ENCODE measurements at places on chromosomes 2 and 18.

GRCh38 chr2:199018826-199019225, 438.9 kb downstream of the SATB2 start:
- no peak for DNase-seq

DNA sequence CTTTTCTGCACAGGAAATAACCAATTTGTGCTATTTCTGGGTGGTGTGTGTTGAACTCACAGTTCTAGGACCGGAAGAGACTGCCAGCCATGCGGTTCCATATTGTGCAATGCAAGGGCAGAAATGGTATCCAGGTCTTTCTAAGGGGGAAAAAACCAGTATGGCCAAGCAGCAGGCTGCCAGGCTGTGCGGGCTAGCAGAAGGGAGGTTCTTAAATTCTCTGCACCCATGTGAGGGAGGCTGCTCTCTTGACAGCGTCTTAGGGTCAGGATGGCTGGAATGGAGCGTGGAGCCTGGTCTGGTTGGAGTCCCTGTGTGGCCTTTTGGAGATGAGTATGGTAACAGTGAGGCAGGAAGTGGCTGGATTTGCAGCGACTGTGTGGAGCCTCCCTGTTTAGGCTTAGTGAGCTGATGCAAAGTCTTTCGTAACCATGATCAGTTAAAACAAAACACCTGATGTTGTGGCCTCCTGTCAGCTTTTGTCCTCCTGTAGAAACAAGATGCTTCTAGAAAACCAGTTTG, 52.6 kb downstream of the NCK2 start:
- no peak for DNase-seq

GRCh38 chr2:10343658-10344057, 41.0 kb downstream of the HPCAL1 start:
- DNase-seq, result no peak

- DNase-seq, result no peak
Measured at GRCh38 chr2:9610781-9611548, 19.8 kb downstream of the YWHAQ start.

GRCh38 chr2:106956416-106956815, 70.4 kb upstream of the ST6GAL2 start:
- DNase-seq, result no peak

GRCh38 chr2:175620106-175620505, 382.0 kb downstream of the LNPK start:
- no peak for DNase-seq

DNA sequence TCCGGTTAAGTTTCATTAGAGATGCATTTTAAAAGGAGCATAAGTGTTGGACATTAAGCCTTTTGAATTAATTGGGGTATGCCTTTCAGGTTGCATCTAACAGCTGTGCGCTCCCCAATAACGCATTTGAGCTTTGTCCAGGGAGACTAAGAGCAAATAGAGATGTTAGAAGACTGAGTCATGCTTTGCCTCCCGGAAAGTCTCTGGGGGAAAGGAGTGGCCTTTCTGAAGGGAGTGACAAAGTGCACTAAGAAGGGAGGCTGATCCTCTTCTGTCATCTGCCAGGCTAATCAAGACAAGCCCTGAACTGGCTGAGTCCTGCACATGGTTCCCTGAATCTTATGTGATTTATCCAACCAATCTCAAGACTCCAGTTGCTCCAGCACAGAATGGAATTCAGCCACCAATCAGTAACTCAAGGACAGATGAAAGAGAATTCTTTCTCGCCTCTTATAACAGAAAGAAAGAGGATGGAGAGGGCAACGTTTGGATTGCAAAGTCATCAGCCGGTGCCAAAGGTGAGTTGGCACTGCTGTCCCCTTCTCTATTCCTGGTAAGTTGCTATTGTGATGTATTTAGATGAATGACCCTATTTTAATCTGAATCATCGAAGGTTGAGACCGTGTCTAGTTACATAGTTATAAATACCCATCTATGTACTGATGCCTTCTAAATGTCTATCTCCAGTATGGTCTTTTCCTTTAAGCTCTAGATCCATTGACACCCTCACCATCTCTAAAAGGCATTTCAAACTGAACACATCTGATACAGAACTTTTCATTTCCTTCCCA, 12.1 kb downstream of the TTL start:
- no peak for DNase-seq

DNA sequence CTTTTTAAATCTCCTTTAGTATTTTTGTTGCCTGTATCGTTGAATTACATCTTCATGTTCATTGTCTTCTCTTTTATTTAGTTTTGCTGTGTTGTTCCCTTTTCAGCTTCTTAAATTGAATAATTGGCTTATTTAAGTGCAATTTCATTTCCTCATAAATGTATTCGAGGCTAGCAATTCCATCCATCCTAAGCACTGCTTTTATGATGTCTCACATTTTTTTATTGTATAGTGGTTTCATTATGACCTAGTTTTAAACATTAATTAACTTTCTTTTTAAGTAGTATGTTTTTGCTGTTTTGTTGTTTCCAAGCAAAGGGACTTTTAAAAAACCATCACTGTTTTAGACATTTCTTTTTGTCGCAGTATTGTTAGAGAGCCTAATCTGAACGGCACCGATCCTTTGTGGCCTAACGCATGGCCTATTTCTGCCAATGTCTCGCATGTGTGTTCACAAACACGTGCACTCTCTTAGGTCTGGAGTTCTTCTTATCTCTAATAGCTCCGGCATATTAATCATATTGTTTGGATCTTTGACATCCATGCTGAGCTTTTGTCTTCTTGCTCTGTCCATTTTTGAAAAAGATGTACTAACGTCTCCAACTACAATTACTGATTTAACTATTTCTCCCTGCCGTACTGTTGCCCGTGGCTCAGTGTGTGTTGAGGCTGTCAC, 59.6 kb upstream of the ZNF516 start:
- DNase-seq, result no peak

DNA sequence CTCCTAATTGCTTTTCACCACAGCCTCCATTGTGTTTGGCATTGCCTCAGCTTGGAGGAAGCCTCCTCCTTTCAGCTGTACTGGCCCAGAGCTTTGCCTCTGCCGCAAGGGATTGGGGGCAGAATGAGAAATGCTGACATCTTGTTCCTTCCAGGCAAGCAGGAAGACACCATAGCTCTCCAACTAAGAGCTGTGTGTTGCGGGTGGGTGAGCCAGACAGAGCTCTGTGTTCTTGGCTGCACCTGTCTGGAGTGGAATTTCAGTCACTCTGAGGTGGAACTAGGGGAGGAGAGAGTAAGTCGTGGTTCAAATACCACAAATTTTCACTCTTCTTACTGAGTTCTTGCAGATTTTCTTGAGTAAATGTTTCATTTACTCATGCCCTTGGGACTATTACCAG, 36.6 kb upstream of the KCNF1 start:
- DNase-seq, result no peak

- DNase-seq, result no peak
Measured at GRCh38 chr2:190980630-190981209, 33.3 kb downstream of the STAT1 start.

DNA sequence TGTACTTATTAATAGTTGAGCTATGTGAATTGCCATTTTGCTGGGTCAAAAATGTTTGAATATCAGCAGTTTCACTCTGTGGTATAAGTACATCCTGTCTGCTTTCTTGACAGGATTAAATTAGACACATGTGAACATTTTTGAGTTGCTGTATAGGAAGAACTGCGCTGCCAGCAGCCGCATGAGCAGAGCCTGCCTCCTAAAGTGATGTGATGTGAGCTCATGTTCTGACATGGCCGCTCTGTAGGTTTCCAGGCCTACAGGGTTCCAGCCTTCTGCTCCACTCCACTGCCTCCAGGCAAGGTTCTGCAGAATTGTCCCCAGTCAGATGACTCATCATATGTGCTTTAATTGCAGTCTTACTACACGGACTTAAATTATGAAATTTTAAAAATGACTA, 119.7 kb upstream of the NFATC1 start:
- DNase-seq, result no peak

DNA sequence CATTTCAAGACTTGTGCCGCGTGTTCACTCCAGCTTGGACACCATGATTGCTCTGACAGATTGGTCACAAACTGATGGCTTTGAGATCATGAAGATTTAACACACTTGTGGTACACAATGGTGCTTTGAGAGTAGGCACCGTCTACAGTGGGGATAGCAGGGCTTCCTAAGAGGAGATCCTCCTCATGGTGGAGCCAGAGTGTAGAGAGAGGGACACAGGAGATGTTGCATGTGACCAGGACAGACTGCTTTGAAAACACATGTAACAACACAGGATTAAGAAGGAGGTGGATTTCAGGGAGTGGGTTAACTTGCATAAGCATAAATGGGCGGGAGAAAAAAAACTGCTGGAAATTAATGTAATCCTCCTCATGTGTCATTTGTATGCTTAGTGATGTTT, 95.7 kb upstream of the LINC00305 start:
- DNase-seq, result no peak

DNA sequence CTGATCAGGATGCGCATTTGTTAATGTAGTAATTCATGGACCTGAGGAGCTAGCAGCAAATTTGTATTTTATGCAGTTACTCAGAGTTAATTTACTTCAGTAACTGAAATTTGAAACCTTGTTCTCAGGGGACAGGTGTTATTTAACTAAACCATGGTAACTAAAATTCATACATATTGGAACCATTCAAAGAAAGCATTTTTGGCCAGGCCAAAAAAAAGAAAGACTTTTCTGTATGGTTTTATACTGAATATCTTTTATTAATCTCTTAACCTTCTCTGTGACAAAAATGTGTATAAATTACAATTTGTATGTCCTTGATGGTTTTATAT, 4.4 kb upstream of the KLHL23 start:
- no peak for DNase-seq

DNA sequence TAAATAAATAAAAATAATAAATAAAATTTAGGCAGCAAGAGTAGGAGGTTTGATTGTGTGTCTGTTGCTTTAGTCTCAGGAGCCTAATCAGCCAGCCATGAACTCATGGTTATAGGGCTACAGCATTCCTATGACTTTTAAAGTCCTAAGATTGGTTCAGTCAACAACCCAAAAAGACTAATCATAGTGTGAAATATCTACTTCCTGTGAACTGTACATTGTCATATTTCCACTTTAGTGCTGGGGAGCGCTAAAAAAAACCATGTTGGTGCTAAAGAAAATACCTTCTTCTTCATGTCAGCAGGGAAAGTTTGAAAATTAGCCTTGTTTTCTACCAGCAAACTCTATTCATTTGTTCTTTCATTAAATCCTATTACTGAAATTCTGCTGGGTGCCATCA, 521.6 kb downstream of the RNF144A start:
- DNase-seq, result no peak
